ENCODE measurements at places on chromosomes 2 and 18. TPM values are rescaled to one million over a fixed set of nuclear protein-coding genes. Genes with fewer than 3 reads are reported as not detected.

Gene POTEI
- 0.03 TPM for total RNA-seq

Gene MOCOS
- total RNA-seq: 7.5 TPM

Gene SLC4A1AP
- total RNA-seq: 17.4 TPM

Gene FSHR
- total RNA-seq: 0.20 TPM

Gene CFC1
- not detected for total RNA-seq

Gene FAM124B
- 1.2 TPM for total RNA-seq

Data from mucosa of gallbladder (tissue), 1 donor.